ENCODE measurements at places on chromosomes 3 and 15. TPM values are rescaled to one million over a fixed set of nuclear protein-coding genes. Genes with fewer than 3 reads are reported as not detected.

DNA sequence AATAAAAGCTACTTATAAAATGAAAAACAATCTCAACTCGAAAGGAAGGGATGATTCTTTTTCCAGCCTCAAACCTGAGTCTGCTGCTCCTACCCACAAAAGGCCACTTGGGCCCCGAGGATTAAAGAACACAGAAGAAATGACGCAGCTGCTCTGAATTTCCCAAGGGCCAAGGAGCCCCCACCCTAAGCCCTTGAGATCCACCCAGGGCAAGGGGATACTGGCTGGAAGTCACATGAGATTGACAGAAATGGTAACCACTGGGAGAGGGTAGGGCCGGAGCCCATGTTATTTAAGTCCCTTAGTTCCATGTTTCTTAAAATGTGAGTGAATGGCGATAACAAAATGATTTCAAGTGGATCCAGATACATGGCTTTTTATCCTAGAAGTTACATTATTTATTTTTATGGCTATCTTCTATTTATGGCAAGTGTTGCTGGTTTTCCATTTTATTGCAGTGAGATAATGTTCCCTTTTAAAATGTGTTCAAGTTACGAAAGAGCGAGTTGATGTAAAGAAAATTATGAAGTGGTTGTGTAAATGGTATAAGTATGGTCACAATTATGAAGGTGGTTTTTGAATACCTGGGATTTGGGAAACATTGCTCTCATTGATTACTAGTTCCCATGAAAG lies 16.8 kb downstream of the IGDCC4 start:
- no peak for DNase-seq

- no peak for DNase-seq
Observed at GRCh38 chr15:83890587-83890986, 236.7 kb downstream of the ADAMTSL3 start.

GRCh38 chr15:89614164-89614563 lies 38.9 kb downstream of the TICRR start:
- no peak for DNase-seq

GRCh38 chr15:52657338-52657737 lies 21.9 kb downstream of the ATOSA start:
- DNase-seq = no peak

GRCh38 chr15:88243895-88244787 lies 12.4 kb downstream of the NTRK3 start:
- no peak for DNase-seq

Gene SGO1
- 6.9 TPM for total RNA-seq

Gene TRPM1
- 1.2 TPM for total RNA-seq
